ENCODE measurements at places on chromosomes 5 and 9. TPM values are rescaled to one million over a fixed set of nuclear protein-coding genes. Genes with fewer than 3 reads are reported as not detected.

CATSPER3 gene
- 0.33 TPM for total RNA-seq

BAAT gene
- total RNA-seq = 0.71 TPM

CMBL gene
- 19.6 TPM for total RNA-seq

TAS2R1 gene
- not detected for total RNA-seq

PCDHB14 gene
- total RNA-seq = 0.40 TPM

DCAF10 gene
- 13.5 TPM for total RNA-seq

PLPP7 gene
- 1.2 TPM for total RNA-seq

DMRT3 gene
- not detected for total RNA-seq

CARTPT gene
- not detected for total RNA-seq

TXNDC8 gene
- not detected for total RNA-seq

F2RL2 gene
- not detected for total RNA-seq

SLC25A48 gene
- total RNA-seq = 4.5 TPM

NFIB gene
- total RNA-seq = 2.4 TPM

IL9 gene
- total RNA-seq = not detected

CCDC69 gene
- total RNA-seq = 46.3 TPM

PRDM9 gene
- total RNA-seq = not detected

ZBTB26 gene
- 4.5 TPM for total RNA-seq

QRFP gene
- not detected for total RNA-seq

NR2F1-AS1 gene
- total RNA-seq = 2.1 TPM

ANKDD1B gene
- total RNA-seq = 0.14 TPM

PITX1 gene
- total RNA-seq = 13.1 TPM

PCDHGB1 gene
- 0.95 TPM for total RNA-seq

IL4 gene
- not detected for total RNA-seq

INSL4 gene
- total RNA-seq = not detected

DAB2IP gene
- total RNA-seq = 25.3 TPM

TEX48 gene
- not detected for total RNA-seq

PTPRD gene
- total RNA-seq = not detected

CAMK2A gene
- not detected for total RNA-seq

GNA14 gene
- total RNA-seq = not detected

CDC20B gene
- not detected for total RNA-seq

C8G gene
- total RNA-seq = 4.9 TPM

C5orf58 gene
- total RNA-seq = not detected

JADE2 gene
- total RNA-seq = 15.1 TPM

GRIN1 gene
- total RNA-seq = not detected

NUP214 gene
- 16.0 TPM for total RNA-seq

CRB2 gene
- total RNA-seq = 0.14 TPM

NIM1K gene
- not detected for total RNA-seq

IFNA6 gene
- total RNA-seq = not detected

AQP3 gene
- total RNA-seq = 1.4 TPM

FBLL1 gene
- 0.18 TPM for total RNA-seq

HTR1A gene
- not detected for total RNA-seq

ALDH1A1 gene
- total RNA-seq = 686 TPM

TSSK1B gene
- not detected for total RNA-seq

ZFP2 gene
- total RNA-seq = 0.27 TPM

FCN2 gene
- total RNA-seq = not detected

ADAMTS12 gene
- not detected for total RNA-seq

PCDH12 gene
- total RNA-seq = not detected

SUSD3 gene
- 6.0 TPM for total RNA-seq

TMEM171 gene
- not detected for total RNA-seq

TPPP gene
- total RNA-seq = not detected

All from HepG2 (cell line).